ENCODE measurements at places on chromosomes 7 and 10.

GRCh38 chr10:77943121-77943901 is 16.8 kb upstream of the DLG5 start:
- DNase-seq: no peak

GRCh38 chr10:91653219-91653870 is 20.5 kb upstream of the PPP1R3C start:
- no peak for DNase-seq

GRCh38 chr10:488933-489215 is 200.6 kb downstream of the DIP2C start:
- no peak for DNase-seq

- DNase-seq: no peak
These were observed 786 bp downstream of the TAF3 start for GRCh38 chr10:7819121-7819460.

- DNase-seq: no peak
These were observed 216.9 kb upstream of the GLI3 start for GRCh38 chr7:42453931-42454361.

DNA sequence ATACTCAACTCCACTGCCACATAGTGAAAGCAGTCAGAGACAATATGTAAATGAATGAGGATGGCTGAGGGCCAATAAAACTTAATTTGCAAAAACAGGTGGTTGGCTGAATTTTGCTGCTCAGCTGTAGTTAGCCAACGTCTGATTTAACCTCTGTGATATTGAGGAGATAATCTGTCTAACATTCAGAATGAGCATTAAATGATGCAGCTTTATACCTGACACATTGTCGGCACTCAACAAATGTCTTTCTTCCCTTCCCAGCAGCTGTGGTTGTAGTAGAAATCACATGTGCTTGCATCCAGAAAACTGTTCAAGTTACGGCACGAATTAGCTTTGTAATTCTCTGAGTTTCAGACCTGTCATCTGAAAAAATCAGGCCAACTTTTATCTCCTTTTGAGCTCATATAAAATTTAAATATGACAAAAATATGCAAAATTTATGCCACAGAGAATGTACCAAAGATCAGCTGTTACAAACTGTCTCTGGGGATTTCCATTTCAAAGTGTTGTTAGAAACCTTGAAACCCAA is 1239.7 kb downstream of the GATA3 start:
- no peak for DNase-seq

- no peak for DNase-seq
These were observed 1.9 kb upstream of the TAS2R39 start for GRCh38 chr7:143181349-143181748.

DNA sequence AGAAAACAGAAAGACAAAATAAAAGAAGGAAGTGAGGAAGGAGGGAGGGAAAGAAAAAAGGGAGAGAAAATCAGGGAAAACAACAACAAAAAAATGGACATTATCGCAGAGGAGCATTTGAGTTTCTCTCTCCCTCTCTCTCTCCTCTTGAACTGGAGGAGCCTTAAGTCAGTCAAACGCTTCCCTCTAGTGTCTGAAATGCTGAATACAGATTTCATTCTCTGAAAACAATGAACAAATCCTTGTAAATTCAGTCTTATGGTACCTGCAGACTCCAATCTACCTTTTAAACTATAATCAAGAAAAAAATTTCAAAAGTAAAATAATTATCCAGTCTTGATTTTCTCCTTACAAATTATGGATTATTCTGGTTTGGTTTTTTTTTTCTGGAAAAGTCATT is 89.2 kb upstream of the PFKP start:
- DNase-seq: no peak

- DNase-seq: no peak
These were observed 89.5 kb downstream of the ELMO1 start for GRCh38 chr7:37359180-37359579.

DNA sequence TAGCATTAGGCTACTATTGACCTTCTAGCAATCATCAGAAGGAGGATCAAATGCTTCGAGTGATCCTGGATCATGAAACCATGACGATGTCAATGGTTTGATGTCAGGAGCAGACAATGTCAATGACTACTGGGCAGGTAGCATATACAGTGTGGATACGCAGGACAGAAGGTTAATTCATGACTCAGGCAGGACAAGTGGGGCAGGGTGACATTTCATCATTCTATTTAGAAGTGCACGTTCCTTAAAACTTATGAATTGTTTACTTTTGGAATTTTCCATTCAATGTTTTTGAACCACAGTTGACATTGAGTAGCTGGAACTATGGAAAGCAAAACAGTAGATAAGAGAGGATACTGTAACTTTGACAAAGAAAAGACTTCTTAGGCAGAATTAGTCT is 140.8 kb downstream of the TSPAN12 start:
- DNase-seq: no peak

GRCh38 chr7:2043316-2044039 is 189.3 kb downstream of the MAD1L1 start:
- no peak for DNase-seq

- DNase-seq: no peak
These were observed 49.1 kb upstream of the GPAM start for GRCh38 chr10:112232670-112233069.

- no peak for DNase-seq
These were observed 1.5 kb downstream of the SFRP5 start for GRCh38 chr10:97770255-97770654.

DNA sequence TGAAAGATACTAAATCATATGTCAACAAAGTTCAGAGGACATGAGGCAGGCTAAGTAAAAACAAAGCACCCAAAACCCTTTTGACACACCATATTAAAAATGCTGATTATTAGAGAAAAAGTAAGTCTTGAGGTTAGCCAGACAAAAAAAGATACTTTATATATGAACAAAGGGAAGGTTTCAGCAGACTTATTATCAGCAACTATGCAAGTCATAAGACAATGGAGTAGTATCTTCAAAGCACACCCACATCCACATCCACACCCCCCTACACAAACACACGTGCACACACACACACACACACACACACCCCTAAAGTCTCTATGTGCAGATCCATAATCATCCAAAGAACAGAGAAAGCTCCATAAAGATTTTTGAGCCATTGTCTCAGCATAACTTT is 1373.9 kb upstream of the CELF2 start:
- DNase-seq: no peak

- DNase-seq: no peak
These were observed 65.5 kb downstream of the ATAD1 start for GRCh38 chr10:87752566-87752965.

DNA sequence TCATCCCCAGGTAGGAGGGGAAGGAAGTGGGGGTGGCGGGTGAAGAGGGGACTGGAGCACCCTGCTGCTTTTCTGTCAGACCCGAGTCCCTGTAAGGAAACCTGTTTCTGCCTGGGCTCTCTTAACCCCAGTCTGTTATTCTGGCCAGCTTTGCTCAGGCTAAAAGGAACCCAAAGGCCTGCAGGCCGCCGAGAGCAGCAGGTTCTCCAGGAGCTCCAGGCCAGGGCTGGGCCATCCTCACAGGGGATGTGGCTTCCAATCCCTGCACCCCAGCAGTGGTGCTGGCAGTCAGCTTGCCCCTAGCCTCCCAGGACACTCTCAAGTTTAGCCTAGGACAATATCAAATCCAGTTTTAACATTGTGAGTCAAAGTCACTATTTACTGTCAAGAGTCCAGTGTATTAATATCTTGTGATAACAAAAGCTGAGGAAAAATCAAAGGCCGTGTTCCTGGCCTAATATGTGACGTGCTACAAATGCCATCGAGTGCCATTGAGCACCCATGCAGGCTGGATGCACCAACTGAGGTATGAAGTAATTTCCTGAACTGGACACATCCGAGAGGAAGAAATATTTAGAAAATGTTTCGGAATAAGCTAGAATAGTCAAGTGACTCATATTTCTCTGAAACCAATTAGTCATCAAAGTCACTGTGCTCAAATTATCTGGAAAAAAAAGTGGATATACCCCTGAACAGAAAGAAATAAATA is 7.0 kb downstream of the PKD1L1 start:
- DNase-seq: no peak

- DNase-seq: no peak
These were observed 583.2 kb downstream of the GATA3 start for GRCh38 chr10:8637640-8638039.

DNA sequence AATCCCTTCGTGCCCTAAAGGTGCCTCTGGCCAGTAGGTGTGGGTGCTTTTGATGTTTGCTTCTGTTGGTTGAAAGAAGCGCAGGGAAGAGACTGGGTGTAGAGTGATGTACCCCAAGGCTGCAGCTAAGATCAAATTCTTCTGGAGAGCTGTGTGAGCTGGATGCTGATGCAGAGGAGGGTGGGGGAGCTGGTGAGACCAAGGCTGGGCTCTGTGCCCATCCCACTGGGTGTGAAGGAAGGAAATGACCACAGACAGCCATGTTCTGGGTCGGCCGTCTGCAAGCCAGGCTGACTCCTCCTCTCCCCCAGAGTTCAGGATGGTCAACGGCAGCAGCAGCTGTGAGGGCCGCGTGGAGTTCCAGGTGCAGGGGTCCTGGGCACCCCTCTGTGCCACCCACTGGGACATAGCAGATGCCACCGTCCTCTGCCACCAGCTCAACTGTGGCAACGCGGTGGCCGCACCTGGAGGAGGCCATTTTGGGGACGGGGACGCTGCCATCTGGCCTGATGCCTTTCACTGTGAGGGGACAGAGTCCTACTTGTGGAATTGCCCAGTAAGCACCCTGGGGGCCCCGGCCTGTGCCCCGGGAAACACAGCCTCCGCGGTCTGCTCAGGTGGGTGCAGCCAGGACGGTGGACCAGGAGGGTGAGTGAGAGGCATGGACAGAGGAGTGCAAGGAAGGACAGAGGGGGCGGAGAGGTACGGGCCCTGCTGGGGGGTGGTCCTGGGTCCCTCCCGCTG is 5.1 kb downstream of the SCART1 start:
- no peak for DNase-seq

DNA sequence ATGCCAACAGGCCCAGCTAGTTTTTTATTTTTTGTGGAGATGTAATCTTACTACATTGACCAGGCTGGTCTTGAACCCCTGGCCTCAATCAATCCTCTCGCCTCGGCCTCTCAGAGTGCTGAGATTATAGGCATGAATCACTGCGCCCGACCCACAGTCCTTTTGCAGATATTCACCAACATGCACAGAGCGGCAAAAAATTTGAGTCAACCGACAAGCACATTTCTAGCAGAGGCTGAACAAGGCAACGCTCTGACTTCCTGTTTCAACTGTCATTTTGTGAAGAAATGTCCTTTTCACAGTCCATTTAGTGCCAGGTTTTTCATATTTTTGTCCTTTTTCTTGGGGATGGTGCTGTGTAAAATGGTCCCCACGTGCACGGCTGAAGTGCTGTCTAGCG is 71.1 kb upstream of the KAT6B start:
- no peak for DNase-seq

GRCh38 chr10:97128516-97129154 is 57.1 kb downstream of the SLIT1 start:
- DNase-seq: no peak

DNA sequence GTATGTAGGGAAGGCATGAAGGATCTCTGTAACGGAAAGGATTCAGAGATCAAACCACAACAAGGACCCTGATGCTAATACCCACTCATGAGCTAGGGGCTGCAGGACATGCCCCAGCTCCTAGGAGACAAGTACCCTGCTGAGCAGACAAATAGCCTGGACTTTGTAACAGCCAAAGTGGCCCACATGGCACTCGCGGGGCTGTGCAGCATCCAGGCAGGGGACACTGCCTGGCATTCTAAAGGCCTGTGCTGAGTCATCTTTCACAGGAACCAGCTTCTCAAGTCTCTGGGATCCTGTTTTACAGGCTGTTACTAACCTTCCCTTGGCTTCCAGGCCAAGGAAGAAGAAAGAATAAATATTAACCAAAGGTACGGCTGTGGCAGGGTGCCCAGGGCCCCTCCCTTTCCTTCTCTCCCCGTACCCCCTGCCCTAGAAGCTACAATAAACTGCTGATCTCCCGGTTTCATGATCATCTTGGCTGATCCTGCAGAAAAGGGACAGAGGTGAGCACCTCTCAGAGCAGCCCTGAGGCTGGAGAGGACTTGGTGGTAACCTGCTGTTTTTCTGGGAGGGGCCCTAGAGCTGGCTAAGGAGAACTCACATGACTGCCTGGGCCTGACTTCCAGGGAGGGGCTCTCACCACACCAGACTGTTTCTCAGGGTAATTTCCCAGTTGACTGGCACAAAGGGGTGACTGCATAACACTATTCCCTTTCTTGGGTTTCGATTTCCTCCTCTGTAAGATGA is 4.2 kb upstream of the RPEL1 start:
- no peak for DNase-seq

GRCh38 chr10:43256531-43257346 is 10.1 kb downstream of the RASGEF1A start:
- no peak for DNase-seq

DNA sequence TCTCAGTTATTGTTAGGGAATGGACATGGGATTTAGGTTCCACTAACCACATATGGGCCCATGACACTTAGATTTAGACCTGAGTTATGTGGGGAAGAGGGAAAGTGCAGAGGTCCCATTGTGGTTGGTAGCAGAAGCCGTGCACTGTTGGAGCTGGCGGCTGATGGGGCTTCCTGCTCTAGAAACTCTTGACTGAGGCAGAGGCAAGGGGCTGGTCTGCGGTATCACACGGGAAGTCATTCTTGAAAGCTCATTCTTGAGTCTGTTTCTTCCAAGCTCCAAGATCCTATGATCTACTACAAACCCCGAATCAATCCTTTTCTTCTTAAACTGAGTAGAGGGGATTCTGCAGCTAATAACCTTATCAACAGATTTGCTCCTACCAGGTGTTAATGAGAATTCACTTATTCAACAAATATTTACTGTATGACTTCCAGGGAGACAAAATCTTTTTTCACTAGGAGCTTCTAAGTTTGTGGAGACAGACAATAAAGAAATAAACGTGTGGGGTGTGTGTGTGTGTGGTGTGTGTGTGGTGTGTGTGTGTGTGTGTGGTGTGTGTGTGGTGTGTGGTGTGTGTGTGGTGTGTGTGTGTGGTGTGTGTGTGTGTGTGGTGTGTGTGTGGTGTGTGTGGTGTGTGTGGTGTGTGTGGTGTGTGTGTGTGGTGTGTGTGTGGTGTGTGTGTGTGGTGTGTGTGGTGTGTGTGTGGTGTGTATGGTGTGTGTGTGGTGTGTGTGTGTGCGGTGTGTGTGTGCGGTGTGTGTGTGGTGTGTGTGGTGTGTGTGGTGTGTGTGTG is 57.1 kb downstream of the AOC1 start:
- no peak for DNase-seq

- no peak for DNase-seq
These were observed 9.8 kb upstream of the SHTN1 start for GRCh38 chr10:117014835-117015234.

- no peak for DNase-seq
These were observed 175.4 kb downstream of the CELF2 start for GRCh38 chr10:11193001-11193551.

GRCh38 chr7:143510854-143511592 is 33.4 kb downstream of the TAS2R41 start:
- peak; percentile 2 for DNase-seq

All from GM06990 (cell line).